ENCODE measurements at places on chromosomes 2 and 18.
A peak's percentile ranks its signal among the peaks of the same experiment; 100 is the strongest.

DNA sequence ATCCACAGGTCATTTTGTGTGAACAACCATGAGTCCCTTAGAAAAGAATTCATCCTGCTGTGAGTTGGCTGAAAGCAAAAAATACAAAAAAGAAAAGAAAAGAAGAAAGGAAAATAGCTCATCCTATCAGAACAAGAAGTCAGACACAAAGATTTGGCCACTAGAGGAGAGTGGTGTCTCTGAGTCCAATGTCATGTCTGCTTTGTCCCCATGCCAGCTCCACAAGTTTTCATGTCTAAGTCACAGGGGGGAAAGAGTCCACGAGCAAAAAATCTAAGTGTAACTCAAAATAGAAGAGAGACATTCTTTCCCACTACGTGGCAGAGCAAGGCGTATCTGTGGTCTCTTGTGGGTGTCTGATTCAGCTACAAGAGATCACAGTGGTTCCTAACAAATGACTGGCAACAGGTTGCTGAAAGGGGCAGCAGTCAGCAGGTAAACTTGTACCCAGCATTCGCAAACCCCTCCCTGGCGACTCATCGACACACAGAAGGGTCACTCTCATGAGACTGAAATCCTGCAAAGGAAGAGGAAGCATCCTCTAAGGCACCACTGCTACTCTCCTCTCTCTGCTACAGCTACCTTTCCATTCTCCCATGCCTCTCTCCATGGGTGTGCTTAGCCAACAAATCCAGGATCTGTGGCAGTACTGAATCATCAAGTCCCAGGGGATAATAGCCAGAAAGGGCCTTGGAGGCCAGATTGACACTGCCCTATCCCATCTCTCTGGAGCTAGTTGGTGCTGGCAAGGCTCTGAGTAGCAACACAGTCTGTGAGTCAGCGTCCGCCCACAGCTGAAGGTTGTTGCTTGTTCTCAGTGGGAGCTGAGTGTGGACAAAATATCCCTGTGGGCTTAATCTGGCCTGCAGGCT is 123.0 kb upstream of the SLC39A10 start:
- peak; percentile 59 for DNase-seq

DNA sequence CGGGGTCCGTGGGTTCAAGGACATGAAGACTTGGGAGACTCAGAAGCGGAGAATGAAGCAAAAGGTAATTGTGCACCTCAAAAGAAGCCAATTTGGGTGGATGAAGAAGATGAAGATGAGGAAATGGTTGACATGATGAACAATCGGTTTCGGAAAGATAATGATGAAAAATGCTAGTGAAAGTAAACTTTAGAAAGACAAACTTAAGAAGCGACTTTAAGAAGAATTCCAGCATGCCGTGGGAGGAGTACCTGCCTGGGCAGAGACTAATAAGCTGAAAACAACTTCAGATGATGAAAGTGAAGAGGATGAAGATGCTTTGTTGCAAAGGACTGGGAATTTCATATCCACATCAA is 43.5 kb downstream of the PSTPIP2 start:
- DNase-seq = no peak

DNA sequence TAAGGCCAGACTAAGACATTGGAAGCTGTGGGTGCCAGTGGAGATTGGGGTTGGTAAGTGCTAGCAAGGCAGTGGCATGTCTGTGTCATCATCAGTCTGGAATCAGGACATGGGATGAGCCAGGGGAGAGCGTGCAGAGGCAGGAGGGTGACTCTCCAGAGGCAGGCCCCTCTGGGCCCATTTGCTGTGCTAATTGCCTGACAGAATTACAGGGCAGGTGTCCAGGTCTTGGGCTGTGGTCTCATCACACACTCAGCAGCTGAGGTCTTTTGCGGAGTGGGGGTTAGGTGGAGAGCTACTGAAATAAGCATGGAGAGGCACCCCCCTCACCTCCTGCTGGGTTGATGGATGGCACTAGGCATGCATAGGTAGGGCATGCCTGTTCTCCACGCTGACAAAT is 57.4 kb downstream of the CELF4 start:
- no peak for DNase-seq

DNA sequence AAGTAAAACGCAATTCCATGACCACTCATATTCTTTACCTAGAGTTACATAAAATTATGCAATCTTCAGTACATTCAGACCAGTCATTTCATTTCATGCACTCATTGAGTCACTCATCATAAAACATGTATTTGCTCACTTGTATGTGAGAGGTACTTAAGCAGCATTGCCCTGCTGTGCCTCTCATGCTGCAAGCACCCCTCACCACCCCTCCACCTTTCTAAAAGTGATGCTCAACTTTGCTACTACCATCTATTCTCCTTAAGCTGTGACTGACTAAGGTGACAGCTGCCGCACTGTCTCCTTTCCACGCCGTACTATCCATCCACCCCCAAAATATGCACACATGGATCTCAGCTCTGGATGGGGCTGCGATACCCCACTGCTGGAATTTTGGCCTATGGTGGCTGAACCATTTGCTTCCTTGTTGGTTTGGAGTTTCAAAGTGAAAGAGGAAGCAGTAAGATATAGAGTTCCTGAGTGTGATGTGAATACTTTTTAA is 7.2 kb downstream of the ARHGAP25 start:
- no peak for DNase-seq

DNA sequence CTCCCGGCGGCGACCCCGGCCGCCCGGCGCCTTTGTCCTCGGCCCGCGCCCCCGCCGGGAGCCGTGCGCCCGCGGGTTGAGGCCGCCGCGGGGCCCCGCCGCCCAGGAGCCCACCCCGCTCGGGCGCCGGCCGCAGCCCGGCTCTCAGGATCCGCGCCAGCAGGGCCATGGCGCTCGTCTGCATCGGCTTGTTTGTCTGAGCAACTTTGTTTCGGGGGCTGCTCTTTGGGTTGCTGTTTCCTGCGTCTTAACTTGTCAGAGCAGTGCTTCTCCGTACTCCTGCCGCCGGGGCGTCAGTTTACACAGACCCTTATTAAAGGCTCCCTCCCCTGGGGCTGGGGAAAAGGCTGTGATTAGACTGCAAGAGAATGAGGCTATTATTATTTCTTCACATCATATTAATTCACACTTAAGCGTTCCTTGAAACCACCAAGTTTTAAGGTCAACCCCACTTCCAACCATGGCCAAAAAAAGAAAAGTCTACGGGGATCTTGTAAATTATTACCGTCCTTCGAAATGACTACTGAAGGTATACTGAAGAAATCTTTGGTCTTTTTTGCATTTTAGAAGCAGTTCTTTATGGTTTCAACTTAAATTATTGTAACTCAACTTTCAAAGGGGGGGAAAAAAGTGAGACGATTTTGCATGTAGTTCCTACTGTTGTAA is at the start of gene CYP27C1:
TSS of gene CYP27C1 (minus strand) at position 198 of the 666 bp plus-strand sequence. CDS start at position 169, 29 bp downstream.
- no peak for DNase-seq

DNA sequence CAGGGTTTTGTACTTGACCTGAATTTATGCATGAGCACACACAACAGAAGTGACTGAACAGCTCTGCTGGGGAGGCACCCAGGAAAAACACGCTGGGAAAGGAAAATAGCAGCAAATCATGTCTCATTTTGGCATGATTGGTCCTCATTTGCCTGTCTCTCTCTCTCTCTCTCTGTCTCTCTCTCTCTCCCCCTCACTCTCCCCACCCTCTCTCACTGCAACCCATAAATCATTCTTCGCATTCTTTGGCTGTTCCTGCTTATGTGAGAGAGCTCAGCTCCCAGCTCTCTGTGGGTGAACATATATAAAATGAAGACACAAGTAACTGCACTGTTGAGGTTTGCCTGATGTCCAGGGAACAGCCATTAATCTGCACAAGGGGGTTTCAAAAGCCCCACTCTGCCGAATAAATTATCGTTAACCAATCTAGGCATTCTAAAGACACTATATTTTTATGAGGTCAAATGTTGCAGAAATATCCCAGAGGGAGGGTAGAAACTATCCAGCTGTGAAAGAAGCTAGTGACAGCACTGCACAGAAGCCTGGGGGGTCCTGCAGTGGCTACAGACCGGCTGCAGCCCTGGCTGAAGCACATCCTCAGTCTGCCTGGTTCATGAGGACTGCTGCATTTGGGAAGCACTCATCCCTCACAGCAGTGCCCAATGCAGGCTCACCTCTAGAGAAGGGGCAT is 260.3 kb downstream of the AFF3 start:
- DNase-seq = no peak

- no peak for DNase-seq
Measured at GRCh38 chr18:55351241-55351691, 236.7 kb downstream of the TCF4 start.

DNA sequence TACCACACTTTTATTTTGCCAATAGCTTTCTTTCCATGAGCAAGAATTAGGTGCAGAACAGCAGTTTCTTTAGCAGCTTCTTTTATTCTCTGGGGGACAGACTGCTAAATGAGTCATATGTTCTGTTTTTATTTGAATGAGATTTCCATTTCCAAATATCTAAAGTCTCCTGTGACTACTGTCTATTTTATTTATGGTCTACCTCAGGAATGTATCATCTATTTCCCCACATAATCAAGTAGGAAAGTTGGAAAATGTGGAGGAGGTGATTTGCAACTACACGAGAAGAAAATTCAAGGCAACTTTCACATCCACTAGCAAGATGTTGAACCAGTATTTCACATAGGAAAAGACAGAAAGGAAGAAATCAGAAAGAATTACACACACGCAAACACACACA is 139.9 kb upstream of the MEX3C start:
- no peak for DNase-seq

DNA sequence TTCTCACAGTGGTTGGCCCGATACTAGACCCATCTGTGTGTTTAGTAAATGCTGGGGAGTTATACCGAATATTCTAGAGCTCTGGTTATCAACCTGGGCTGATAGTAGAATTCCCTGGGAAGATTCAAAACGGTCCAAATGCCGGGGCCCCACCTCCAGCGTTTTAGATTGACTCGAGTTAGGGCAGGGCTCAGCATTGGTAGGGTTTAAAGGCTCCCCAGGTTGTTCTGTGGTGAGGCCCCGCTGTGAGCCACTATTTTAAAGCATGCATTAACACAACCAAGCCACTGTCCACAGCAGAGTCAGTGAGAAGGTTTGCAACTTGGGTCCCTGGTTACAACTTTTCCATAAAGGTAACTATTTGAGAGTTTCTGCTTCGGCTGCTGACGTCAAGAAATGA is 73.6 kb downstream of the DYSF start:
- DNase-seq = no peak

- DNase-seq = no peak
Measured at GRCh38 chr2:149465873-149466272, 121.7 kb downstream of the MMADHC start.

- DNase-seq = no peak
Measured at GRCh38 chr2:71603851-71604725, 150.7 kb downstream of the DYSF start.

GRCh38 chr18:47036298-47036874 is 965 bp upstream of the ELOA2 start:
- DNase-seq = no peak

GRCh38 chr18:63562284-63562683 is 20.1 kb downstream of the SERPINB12 start:
- no peak for DNase-seq

GRCh38 chr2:36560726-36561125 is 37.2 kb downstream of the FEZ2 start:
- DNase-seq = no peak

- no peak for DNase-seq
Measured at GRCh38 chr2:175827856-175828255, 174.2 kb downstream of the LNPK start.

DNA sequence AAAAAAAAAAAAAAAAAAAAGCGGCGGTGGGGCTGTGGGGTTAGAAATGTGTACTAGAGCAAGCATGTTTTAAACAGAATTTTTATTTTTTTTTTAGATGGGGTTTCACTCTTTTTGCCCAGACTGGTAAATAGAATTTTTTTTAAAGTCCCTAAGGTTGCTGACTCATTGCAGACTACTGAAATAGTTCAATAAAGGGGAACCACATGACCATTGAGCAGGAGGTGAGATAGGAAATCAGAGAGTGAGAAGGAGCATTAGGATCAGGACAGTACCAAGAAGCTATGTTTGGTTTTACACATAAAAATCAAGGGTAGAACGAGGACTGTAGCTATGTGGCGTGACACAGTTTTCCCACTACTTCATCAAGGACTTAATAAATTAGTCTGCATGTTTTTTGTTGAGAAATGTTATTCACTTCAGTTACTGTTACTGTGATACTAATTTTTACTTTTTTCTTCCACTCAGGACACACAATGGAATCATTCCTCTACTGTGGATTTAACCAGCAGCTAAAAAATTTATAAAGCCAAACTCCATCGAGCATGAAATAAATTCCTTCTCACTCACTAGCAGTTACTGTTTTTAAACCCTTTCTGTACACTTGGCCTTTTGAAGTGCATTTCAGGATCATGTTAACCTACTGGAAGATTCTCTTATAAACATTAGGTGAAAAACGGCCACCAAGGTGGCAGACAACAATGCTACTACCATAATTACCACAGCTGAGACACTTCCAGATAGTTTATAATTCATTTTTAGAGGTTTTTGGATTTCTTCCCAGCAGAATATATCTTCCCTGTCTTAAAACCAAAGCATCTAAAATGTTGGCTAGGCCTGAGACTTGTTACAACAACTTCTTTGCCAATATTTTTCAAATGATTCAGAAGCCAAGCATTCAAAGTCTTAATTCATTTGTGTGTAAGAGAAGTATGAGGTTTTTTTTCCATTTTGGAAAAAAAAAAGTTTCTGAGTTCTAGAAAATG is 33.2 kb downstream of the LAMA1 start:
- no peak for DNase-seq

- DNase-seq = no peak
Measured at GRCh38 chr18:54530285-54530684, 60.8 kb upstream of the DYNAP start.

GRCh38 chr2:134522496-134523455 is 196.0 kb downstream of the TMEM163 start:
- no peak for DNase-seq

DNA sequence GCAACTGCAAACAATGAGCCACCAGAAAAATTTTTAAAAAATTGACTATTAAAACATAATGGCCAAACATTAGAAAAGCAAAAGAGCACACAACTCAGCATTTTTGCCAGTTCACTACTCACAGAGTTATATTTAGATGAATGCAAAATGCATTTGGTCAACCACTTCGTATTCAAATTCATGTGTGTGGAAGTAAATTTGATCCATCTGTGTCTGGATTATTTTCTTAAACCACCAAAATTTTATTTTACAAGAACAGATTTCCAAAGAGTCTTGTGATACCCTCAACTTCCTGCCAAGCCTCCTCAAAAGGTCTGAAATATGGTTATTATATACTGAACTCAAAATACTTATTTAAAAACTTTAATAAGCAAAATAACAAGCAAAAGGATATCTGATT is 57.4 kb downstream of the PPP1R1C start:
- no peak for DNase-seq

DNA sequence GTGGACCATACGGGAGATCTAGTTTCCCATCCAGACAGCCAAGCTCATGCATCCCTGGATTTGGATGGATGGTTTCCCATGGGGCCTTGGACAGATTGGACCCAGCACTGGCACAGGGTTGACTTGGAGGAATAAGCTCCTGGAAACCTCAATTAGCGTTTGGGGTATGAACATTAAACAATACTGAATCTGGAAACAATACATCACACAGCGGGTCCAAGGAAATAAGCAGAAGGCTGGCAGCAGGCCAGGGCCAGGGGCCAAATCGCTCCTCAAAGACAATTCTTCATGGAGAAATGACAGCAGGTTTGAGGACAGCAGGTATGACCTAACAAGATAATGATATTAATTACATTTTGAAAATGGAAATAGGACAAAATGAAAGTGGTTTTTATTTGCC is 540.6 kb downstream of the RIT2 start:
- no peak for DNase-seq

All from activated T-helper 9 cell treated with anti-CD3 and anti-CD28 coated beads, Interleukin-2, amount 50 U/mL, for 16 hours (primary cell).